ENCODE measurements at places on chromosomes 7 and 10. TPM values are rescaled to one million over a fixed set of nuclear protein-coding genes. Genes with fewer than 3 reads are reported as not detected.

The VENTX gene
- not detected for polyA plus RNA-seq

DNA sequence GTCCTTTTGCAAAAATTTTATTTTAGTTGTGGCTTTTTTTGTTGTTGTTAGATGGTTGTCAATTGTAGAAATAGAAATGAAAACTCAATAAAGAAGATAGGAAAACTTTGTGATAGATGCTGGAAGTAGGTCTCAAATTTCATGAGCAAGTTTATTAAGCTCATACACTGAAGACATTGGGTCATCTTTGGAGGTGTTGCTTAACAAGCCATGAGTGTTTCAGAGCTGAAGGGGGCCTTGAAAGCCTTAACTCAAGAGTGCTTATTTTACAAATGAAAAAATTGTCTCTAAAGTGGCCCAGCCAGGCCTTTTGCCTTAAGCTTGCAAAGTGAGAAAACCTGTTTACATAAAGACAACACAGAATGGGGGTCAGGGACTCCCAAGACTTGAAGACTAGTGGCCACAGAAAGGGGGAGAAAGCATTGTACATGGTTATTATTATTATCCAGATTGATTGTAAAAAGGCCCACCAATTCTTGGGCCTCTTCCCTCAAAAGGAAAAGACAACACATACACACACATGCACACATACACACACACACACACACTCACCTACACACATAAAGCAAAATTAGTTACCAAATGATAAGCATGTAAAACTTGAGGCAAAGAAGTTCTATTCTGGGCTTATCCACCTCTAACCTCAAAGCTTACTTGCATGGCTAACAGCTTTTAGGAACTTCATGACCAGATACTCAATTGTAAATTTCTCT, 49.7 kb upstream of the GLCCI1 start:
- no peak for DNase-seq

The HECW1 gene
- polyA plus RNA-seq, result not detected

DNA sequence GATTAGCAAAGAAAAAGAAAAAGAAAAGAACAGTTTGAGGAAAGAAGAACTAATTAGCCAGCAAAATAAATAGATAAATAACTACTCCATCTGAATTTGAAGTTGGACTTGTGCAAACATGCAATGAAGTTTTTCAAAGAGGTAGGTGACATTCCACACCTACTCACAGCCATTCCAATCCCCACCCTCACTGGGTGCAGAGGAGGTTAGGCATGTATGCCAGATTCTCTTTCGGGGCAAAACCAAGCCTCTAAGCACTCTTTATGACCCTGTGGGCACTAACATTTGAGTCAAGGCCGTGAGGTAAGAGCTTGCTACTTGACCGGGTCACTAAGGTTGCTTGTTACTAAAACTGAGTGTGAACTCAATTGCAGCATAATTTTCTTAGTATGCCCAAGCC, 108.4 kb upstream of the SEMA3A start:
- DNase-seq, result no peak

DNA sequence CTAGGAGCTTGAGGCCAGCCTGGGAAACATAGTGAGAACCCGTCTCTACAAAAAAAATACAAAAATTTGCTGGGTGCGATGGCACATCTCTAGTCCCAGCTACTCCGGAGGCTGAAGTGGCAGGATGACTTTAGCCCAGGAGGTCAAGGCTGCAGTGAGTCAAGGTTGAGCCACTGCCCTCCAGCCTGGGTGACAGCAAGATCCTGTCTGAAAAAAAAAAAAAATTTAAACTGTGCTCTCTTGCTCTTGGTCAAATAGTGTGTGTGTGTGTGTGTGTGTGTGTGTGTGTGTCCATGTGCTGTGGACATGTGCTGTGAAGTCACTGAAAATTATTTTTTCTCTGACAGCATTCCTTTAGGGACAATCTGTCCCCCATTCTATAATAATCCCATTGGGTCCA, 62.1 kb upstream of the TCF7L2 start:
- DNase-seq, result no peak

DNA sequence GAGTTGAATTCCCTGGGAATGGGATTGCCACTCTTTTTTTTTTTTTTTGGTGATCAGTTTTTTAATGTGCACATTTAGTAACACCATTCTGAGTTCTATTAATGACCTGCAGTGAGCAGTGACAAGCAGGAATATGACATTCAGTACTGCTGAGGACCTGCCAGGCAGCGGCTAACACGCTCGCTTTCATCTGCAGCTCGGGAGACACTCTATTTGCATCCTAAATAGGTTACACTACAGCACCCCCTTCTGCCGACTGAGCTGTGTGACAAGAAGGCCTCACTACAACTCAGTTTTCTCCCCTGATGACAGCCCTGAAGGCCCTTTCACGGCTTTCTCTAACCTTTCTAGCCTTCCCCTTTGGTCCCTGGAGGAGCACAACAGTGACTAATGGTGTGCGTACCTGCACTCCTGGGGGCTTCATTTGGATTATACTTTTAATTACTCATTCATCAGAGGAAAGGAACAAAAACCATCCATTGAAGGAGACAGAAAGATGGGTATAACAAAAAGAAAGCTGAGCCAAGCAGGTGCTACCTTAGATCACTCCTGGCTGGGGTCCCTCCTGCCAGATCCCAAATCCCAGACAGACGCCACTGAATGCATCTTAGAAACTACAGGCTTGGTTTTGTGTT, 872.4 kb downstream of the LRMDA start:
- DNase-seq, result peak; percentile 81

The SLC25A13 gene
- polyA plus RNA-seq, result 32.7 TPM

The CFAP69 gene
- 2.4 TPM for polyA plus RNA-seq

The ACTL6B gene
- polyA plus RNA-seq, result not detected

- DNase-seq, result no peak
Measured at GRCh38 chr7:26321435-26321834, 29.8 kb downstream of the SNX10 start.

- DNase-seq, result no peak
Measured at GRCh38 chr10:1287971-1288401, 231.8 kb downstream of the WDR37 start.

The CCDC136 gene
- 0.38 TPM for polyA plus RNA-seq

The OR2A42 gene
- not detected for polyA plus RNA-seq

The KEL gene
- 0.09 TPM for polyA plus RNA-seq

The ANLN gene
- 13.3 TPM for polyA plus RNA-seq

The PALD1 gene
- 0.09 TPM for polyA plus RNA-seq

- DNase-seq, result peak; percentile 59
Measured at GRCh38 chr10:110852255-110852896, 19.4 kb upstream of the PDCD4 start.

The GIMAP7 gene
- not detected for polyA plus RNA-seq

The FOXI2 gene
- polyA plus RNA-seq, result not detected

The INMT gene
- polyA plus RNA-seq, result not detected

DNA sequence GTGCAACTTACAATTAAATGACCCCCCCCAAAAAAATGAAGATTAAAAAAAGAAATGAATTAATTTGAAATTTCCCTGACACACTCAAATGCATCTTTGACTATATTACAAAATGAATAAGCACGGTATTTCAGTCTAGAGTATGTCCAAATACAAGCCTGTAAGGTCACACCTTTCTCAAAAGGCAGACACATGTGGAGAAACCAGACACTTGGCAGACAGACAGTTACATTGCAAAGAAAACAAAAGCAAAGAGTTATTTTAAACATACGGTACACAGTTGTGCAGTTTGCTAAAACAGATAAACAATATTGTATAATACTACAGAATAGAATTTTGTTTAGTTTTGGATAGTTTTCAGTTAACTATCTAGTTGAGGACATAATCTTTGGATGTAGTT, 153.0 kb downstream of the ATE1 start:
- no peak for DNase-seq

DNA sequence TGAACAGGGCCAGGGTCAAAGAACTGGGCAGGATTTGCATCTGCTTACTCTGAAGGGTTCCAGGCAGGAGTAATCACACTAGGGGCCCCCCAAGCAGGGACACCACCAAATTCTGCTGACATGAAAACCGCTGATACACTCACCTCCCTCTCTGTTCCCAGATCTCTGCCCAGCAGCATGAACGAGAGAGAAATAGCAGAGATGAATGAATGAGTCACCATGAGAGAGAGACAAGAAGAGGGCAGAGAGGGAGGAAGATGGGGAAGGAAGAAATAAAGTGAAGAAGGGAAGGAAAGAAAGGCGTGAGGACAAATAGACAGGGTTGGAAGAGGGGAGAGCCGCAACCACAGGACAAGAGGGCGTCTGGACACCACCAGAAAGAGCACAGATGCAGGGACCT, 285.9 kb upstream of the NEBL start:
- no peak for DNase-seq

DNA sequence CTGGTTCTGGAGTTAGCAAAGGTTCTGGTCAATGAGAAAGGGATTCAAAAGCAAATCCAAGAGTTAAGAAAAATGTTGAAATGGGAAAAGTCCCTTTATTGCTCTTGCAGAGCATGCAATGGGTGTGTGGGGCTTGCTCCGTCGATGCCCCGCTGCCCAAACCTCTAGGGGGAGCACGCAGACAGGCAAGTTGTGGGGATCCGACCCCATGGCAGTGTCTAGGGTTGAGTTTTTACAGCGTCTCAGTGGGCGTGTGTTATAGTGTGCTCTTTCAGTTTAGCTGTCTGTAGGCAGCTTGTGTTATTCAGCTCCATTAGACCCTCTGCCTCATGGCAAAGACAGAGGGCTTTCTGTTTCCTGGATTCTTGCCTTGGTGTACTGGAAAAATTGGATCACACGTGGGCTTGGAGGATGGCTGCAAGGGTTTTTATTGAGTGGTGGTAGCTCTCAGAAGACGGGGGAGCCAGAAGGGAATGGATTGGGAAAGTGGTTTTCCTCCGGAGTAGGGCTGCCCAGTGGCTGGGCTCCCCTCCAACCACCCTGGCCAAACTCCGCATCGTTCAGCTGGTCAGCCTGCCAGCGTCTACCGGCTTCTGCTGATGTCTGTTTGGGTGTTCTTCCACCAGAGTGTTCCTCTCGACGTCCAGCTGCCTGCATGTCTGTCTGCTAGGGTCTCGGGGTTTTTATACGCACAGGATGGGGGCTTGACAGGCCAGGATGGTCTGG, 102.3 kb upstream of the PLXDC2 start:
- no peak for DNase-seq

The SPDYE16 gene
- polyA plus RNA-seq, result not detected

The CAV2 gene
- 0.42 TPM for polyA plus RNA-seq

DNA sequence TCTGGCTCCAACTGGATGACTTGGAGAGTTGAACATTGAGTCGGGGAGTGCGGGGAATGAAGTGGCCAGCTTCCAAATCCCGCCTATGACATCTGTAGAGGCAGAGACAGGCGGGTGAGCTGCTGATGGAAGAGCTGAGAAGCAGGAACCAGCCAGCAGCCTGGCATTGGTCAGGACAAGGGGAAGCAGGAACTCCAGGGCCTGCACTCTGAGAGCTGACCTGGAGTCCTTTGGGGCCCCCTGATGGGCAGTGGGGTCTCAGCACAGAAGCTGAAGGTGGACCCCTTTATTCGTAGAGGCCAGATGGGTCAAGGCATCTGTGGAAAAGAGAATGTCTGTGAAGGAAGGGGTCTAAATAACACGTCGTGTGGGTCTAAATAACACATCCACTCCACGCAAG, 57.0 kb downstream of the SEC61G start:
- DNase-seq, result no peak

- DNase-seq, result no peak
Measured at GRCh38 chr10:107425931-107426553, 261.5 kb upstream of the SORCS1 start.

GRCh38 chr10:52335665-52336064, 21.6 kb downstream of the DKK1 start:
- DNase-seq, result no peak

The CRYGN gene
- polyA plus RNA-seq, result not detected

GRCh38 chr10:74500816-74501215, 325.6 kb upstream of the KAT6B start:
- no peak for DNase-seq
